ENCODE measurements at places on chromosomes 13 and 19.

DNA sequence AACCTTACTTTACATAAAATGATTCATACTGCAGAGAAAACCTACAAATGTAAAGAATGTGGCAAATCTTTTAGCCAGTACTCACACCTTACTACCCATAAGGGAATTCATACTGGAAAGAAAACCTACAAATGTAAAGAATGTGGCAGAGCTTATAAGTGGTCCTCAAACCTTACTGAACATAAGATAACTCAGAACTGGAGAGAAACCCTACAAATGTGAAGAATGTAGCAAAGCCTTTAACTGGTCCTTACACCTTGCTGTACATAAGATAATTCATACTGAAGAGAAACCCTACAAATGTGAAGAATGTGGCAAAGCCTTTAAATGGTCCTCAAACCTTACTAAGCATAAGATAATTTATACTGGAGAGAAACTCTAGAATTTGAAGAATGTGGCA is 90.1 kb downstream of the ZNF675 start:
- DNase-seq = no peak

DNA sequence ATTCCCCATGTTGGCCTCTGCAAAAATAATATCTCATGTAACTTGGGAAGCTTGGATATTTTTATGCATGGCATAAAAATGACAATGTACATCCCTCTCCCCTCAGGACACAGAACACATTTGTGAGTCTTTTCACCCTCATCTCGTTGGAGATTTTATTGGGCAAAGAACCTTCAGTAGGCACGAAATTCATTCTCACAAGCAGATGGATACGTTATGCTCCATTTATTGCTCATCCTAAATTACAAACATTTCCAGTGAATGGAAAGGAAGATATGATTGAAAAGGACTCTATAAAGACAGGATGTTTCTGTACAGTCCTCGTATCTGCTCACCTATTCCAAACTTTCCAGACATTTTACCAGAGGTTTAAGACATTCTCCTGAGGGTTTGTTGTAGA is 1175.8 kb downstream of the UQCRFS1 start:
- no peak for DNase-seq

- no peak for DNase-seq
Observed at GRCh38 chr19:3586127-3586626, 899 bp downstream of the GIPC3 start.

GRCh38 chr19:38952395-38953165 is 21.8 kb downstream of the MRPS12 start:
- DNase-seq = peak; percentile 25

- peak; percentile 39 for DNase-seq
Observed at GRCh38 chr19:45569619-45570421, 14.8 kb downstream of the OPA3 start.

DNA sequence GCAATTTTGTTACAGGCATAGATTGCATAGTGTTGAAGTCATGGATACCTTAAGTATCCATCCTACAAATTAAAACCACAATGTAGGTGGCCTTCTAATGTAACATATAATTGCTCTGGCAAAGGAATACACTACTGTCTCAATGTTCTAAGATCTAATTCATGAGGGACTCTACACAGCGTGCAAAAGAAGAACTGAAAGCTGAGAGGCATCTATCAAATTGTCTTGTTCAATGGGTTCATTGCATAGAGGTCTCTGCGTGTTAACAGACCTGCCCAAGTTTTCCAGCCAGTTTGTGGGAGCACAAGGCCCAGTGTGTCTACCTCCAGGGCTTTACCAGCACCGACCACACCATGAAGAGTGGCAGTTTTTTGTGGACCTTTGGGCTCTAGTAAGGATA is 451.4 kb downstream of the ITGBL1 start:
- DNase-seq = no peak

- peak; percentile 2 for DNase-seq
Observed at GRCh38 chr19:15672580-15673175, at the start of gene CYP4F12. Gene CYP4F12 (plus strand): TSS chr19:15673087. CDS start chr19:15673530, 443 bp downstream.

DNA sequence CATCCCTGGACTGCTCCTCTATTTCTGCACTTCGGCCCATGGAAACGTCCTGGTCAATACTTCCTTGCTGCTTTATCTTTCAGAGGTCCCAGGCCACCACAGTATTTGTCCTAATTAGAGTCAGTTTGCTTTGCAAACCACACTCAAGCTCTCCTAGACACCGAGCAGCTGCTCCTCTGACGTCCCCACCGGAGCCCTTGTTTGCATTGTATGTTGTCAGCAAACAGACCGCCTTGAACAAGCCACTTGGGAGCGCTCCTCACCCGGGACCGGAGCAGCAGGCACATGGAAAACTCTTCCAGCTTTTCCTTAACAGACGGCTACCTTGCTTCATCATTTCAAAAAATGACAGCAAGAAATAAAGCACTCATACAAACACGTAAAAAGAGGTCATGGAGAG is 51.5 kb upstream of the GTF3A start:
- DNase-seq = no peak

DNA sequence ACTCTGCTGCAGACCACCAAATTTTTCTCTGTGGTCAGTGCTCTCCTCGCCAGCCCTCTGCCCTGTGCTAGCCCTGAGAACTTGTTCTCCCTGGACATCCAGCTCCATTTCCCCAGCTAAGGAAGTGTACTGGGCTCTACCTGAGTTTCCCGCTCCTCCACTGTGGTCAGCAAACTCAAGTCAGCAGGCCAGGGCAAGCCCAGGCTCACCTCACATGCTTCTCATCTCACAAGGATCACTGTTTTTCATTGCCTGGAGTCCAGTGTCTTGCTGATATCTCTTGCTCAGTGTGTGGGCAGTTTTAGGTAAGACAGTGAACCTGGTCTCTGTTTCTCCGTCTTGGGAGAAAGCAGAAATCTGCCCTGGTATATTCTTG is 201.4 kb downstream of the FOXO1 start:
- no peak for DNase-seq

GRCh38 chr19:14081797-14082674 is 3.5 kb downstream of the C19orf67 start:
- DNase-seq = no peak

GRCh38 chr13:30443957-30444404 is 21.7 kb downstream of the UBE2L5 start:
- DNase-seq = no peak

DNA sequence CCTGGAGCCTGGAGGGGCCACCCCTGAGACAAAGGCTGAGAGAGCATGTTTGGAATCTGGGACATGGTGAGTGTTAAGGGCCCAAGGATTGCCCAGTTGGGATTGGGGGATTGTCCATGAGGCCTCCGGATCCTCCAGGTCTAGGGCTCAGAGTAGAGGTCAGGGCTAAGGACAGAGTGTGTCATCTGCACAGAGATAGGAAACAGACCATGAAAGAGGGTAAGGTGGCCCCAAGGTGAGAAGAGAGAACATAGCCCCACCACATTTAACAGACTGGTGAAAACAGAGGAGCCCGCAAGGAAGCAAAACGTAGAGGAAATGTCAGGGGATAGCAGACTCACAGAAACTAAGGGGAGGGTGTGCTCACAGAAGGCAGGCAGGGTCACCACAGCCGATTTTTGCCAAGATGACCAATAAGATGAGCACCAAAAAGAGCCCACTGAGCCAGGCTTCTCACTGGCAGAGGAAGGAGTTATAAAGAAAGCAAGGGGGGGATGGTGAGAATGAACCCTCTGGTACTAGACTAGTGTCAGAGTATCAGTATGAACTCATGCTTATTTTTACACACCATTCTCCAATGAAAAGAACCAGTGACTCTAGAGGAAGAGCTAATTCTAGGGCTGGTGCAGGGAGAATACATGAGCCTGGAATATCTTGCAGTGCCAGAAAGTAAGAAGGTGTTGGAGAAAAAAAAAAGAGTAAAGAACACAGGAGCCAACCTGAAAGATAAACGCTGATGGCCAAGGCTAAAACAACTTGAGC is 17.5 kb downstream of the DYRK1B start:
- DNase-seq = no peak

- DNase-seq = no peak
Observed at GRCh38 chr13:100179276-100179675, 90.4 kb downstream of the PCCA start.

DNA sequence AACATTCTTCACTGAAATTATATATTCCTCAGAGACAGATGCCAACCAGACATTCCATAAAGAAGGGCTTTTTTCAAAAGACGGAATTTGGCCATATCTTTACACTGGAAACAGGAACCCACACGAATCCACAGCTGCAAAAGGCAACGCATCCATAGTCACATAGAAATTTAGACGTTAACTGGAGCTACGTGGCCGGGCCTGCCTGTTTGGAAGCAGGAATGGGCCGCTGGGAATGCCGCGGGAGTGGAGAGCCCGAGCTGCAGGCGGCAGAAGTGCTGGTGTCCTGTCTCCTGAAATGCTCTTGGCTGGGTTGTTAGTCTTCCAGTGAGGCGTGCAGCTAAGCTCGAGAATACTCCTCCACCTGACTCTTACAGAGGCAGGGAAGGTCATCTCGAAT is 122.2 kb downstream of the KL start:
- peak; percentile 44 for DNase-seq

- peak; percentile 60 for DNase-seq
Observed at GRCh38 chr13:23871616-23872220, 17.5 kb downstream of the MIPEP start.

- no peak for DNase-seq
Observed at GRCh38 chr13:98083936-98084335, 59.0 kb upstream of the FARP1 start.

DNA sequence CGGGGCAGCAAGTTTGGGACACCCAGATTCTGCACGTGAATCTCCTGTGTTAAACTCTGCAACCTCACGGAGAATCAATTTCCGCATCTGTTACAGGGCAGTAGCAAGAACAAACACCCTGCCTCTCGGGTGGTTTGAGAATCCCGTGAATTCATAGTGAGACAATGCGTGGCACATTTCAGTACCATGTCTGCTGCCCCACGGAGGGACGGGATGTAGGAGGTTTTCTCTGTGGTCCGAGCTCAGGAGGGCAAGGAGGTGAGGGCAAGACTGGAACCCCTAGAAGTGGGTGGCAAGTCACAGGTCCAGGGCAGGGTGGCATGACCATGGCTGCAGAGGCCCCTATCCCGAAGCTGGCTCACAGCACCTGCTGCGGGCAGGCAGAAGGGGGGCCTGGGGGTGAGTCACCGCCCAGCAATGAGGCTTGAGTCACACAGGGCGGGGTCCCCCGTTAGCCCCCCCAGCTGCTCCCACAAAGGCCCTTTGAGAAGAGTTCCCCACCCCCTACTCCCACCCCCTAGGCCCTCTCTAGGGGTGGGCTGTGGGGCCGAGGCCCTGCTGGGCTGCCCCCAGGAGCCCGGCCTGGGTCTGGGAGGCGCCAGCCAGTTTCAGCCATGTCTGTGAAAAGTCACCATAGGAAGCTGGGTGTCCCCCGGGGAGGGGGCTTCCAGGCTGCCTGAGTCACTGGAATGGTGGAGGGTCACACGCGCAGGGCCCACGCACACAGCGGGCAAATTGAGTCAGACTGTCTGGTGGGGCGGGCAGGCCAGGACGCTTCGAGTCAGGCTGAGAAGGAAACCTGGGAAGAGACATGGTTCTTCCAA is 25.8 kb upstream of the NANOS3 start:
- peak; percentile 98 for DNase-seq

DNA sequence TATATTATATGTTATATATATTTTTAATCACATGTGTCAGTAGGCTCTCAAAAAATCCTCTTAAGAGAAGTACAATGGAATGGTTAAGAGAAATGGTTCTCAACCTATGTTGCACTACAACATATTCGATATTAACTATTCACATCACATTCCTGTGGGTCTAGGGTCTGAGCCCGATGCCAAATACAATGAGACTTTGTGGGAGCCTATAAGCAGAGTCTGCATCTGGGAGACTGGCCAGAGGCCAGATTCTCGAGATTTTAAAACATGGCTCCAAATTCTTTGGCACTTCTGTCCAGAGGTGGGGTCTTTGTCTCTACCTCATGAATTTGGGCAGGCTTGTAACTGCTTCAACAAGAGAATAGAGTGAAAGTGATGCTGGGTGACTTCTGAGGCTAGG is 79.4 kb upstream of the NBEA start:
- DNase-seq = peak; percentile 14

DNA sequence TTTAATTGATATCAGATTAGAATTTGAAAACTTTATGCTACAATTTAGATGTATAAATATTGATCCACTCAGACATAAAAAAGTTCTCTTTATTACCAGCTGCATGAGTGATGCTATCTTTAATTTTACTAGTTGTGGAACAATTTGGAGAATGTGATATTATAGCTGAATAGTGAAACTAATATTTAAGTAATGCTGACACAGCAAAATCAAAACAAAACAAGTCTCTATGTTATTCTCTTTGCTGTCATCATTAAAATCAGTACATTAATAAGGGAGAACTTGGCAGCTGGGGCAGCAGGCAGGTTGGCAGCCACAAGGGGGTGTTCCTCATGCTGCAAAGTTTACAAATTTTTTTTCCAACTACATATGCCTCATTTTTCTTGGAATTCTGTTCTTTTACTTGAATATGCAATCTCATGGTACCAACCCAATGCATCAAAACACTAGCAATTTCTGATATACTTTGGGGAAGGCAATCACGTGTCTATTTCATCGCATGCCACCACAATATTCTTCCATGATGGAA is 585.3 kb downstream of the FGF9 start:
- no peak for DNase-seq

DNA sequence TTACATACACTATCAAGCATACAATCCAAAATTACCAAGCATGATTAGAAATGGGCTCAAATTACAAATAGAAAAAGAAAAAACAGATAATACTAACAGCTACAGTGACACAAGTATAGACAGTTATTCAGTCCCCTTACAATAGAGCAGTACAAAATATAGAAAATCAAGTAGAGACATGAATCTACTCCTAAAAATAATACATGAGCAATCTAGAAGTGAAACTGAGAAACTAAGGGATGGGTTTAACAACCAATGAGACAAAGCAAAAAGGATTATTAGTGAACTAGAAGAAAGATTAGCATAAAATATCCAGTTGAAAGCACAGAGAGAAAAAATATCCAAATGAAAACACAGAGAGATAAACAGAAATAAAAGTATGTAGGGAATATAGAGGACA is 426.7 kb downstream of the TBC1D4 start:
- no peak for DNase-seq

DNA sequence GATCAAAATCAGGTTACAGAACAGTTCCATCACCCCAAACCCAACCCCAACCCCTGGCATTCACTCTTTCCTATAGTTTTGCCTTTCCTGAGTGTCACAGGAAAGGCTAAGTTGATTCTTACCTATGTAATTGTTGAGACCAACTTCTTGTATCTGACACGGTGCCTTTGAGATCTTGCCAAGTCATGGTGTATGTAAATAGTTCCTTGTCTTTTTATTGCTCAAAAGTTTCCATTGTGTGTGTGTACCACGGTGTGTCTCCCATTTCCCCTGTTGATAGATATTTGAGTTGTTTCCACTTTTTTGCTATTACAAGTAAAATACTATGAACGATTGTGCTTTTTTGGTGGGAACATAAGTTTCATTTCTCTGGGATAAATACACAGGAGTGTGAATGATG is 3.3 kb upstream of the IGFL2 start:
- no peak for DNase-seq

- DNase-seq = no peak
Observed at GRCh38 chr13:45865414-45865813, 13.9 kb upstream of the SIAH3 start.

GRCh38 chr13:23792680-23793079 is 96.5 kb downstream of the MIPEP start:
- no peak for DNase-seq

GRCh38 chr19:4206818-4207484 is 22.4 kb upstream of the EBI3 start:
- peak; percentile 35 for DNase-seq

GRCh38 chr13:66775196-66775595 is 454.9 kb downstream of the PCDH9 start:
- no peak for DNase-seq

Measured in fibroblast of skin of scalp (primary cell).